ENCODE measurements at places on chromosomes 7 and 10.

DNA sequence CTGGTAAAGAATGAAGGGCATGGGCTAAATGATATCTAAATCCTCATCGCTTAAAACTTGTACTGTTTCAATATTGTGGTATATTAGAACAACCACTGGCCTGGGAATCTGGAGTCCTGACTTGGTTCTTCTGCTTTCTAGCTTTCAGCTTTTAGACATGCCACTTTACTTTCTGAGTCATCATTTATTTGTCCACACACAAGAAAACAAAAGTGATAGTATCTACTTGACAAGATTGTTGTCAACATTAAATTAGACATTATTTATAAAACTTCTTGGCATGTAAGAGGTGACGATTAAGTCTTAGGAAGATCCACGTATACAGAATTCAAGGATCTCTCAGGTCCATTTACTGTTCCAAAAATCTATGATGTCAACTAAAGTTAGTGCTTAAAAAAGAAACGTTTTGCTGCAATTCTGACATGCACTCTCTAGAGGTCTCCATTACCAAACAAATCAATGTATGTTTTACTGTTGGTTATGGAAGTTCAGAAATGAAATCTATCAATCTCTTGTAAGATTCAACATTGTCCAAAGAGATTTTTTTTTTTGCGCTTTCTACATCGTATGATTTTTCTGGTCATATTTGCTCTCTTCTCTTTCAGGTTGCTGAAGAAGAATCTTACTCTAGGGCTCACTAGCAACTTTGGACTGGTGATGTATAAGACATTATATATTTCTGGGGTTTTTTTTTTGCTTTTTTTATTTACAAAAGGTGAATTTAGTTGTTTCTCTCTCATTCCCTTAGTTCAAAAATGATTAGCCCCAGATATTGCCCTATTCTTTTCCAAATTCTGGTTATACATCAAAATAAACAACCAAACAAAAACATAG lies 53.6 kb upstream of the DYNC1I1 start:
- DNase-seq: no peak

GRCh38 chr7:44959433-44959951 lies 19.3 kb downstream of the MYO1G start:
- DNase-seq: peak; percentile 76

DNA sequence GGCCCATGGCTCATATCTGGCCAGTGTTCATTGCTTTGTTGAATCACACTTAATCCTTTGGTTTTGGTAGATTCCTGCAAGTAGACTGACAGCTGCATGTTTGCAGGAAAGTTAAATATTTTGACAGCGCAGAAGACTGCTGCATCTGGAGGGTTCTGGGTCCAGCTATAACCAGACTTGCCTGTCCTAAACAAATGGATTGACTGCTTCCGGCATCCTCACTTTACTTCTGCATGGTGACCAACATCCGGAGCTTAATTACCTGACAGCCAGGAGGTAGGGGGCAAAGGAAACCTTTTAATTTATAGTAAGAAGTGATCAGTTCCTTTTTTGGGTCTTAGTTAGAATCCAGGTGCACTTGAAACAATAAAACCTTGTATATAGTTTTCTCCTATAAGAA lies 263.3 kb downstream of the SNX10 start:
- DNase-seq: no peak

DNA sequence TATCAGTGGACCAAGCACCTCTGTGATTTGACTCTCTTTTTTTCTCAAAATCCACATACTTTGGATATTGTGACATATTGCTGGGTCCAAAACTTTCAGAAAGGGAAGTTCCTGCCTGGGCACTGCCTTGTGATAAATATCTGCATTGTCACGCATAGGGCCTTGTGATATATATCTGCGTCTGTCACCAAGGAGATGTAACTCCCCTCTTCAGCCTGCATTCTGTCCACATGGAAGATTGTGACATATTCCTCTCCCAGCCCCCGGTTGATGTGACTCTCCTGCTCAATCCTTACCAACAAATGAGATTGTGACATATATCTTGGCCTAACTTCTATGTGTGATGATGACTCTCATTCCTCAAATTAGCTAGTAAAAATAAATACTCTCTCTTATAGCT lies 25.4 kb upstream of the ZNF107 start:
- DNase-seq: no peak

DNA sequence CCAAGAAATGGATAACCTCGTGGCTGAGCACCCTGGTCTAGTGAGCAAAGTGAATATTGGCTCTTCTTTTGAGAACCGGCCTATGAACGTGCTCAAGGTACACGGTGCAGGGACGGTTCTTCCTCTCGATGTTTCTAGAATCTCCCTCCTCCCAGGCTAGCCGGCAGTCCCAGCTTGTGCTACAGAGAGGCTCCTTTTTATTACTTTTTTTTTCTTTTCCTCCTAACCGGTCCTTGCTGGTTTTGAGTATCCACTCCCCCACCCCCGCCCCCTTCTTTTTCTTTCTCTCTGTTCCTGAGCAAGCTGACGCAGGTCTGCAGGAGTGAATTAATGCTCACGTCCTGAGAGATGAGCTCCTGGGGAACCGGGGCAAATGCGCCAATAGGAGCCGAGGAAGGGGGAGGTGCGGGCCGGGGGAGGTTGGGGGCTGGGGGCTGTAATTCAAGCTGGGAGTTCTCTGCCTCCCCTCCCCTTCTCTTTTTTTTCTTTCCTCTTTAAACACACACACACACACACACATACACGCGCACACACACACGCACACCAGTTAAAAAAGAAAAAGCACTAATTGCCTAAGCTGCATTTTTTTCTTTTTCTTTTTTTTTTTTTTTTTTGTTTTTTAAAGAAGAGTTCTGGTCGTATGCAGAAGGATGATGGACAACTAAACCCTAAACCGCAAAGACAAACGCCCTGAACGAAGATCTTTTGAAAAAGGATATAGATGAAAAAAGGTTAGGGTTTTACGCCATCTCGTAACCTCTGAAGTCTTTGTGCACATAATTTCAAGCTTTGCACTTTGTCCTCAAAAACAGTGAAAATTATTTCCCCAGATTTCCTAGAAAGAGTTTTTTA lies 6.6 kb downstream of the CPA2 start:
- no peak for DNase-seq

DNA sequence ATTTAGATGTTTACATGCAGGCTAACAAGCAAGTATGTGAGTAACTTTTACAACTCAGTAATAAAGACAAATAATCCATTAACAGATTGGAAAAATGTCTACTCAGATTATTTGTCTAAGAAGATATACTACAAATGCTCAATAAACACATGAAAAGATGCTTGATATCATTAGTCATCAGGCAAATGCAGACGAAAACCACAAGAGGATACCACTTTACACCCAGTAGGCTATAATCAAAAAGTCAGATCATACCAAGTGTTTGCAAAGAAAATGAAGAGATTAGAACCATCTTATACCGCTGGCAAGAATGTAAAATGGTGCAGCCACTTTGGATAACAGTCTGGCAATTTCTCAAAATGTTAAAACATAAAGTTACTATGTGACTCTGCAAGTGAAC lies 84.1 kb downstream of the MALSU1 start:
- no peak for DNase-seq

DNA sequence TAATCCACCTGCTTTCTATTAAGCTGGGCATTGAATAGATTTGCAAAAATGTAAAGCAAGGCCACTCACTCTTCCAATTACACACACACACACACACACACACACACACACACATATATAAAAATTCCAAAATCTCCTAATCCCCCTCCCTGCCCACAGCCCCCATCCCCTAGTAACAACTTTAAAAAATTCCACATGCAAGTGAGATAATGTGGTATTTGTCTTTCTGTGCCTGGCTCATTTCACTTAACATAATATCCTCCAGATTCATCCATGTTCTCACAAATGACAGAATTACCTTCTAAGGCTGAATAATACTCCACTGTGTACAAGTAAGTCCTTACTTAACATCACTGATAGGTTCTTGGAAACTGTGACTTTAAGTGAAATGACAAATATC lies 24.2 kb downstream of the SH2D4B start:
- DNase-seq: no peak

DNA sequence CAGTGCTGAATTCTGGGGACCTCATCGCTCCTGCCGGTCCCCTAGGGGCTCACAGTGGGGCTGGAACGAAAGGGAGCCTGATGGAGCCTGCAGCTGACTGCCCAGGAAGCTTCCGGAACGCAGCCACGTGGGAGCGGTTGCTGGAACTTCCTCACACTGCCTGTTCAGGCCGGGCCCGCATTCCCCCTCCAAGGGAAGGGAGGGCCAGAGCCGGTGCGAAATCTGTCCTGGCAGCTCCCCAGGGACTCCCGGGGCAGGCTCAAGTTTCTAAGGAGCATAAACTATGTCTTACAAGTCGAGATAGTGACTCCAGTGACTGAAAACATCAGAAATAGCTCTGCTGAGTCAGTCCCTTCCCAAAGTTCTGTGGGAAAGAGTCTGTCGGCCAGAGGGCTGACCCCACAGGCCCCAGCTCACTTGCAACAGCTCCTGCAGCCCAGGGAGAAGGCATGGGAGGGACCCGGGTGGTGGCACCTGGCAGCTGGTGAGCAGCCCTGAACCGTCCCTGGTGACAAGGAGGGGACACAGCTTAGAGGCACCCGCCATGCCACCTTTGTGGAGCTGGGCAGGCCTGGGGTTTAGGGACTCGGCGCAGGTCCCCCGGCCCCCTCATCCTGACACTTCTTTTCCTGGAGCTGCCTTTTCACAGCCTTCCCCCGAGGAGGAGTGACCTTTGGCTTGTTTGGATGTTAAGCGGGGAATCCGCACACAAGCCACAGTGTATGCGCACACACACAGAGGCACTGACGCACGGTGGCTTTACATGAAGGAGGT lies 47.6 kb downstream of the PDGFA start:
- no peak for DNase-seq

DNA sequence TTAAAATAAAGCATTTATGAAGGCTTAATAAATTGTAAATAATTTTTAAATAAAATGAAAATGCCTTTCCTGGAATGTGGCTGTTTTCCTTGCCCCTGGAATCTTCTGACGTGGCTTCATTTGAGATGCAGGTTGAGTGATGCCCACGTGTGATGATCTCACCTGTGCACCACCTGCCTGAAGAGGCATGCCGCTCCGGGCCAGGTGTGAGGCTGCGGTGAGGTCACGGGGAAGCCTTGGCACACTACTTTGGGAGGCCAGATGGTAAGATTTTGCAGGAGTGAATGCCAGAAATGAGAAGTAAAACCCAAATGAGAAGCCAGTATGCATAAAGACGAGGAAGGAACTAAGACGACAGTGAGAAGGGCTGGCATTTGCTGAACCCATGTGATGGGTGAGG lies 36.2 kb downstream of the GOT1 start:
- no peak for DNase-seq

DNA sequence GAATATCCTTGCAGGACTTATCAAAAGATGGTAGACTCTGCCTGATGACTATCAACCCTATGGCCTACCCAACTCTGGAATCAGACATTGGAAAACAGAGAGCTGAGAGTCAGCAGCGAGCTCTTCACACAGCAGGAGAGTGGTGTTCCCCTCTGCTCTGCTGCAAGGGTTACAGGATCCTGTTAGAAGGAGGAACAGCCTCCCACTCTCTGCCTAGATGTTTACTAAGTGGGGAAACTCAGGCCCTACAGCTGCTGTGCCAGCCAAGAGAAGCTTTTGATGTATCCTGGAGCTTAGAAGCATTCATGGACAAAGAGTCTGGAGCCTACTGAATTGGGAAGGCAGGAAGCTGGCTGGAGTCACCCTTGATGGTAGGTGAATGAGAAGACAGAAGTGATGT lies 104.6 kb downstream of the ABLIM1 start:
- DNase-seq: no peak

GRCh38 chr7:150829426-150829825 lies 22.9 kb upstream of the AOC1 start:
- DNase-seq: no peak

DNA sequence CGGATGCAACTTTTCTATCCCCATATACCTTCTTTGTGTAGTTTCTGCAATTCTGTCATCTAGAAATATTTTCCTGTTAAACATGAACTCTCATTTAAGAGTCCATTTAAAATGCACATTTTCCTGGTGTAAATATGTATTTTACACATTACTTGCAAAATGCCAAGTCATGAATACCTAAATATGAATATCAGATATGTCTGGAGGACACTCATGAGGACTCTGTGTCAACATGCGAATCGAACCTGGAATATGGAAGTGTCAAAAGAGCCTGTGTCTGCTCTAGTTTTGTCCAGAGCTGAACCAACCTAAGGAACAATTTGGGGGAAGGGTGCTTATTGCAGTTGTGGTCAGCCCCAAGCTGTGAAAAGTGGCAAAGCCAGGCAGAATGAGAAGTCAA lies 163.7 kb upstream of the CELF2 start:
- no peak for DNase-seq

GRCh38 chr7:2432910-2433712 lies 29.7 kb downstream of the CHST12 start:
- DNase-seq: no peak

GRCh38 chr10:12180221-12180974 lies 15.3 kb downstream of the NUDT5 start:
- DNase-seq: no peak

DNA sequence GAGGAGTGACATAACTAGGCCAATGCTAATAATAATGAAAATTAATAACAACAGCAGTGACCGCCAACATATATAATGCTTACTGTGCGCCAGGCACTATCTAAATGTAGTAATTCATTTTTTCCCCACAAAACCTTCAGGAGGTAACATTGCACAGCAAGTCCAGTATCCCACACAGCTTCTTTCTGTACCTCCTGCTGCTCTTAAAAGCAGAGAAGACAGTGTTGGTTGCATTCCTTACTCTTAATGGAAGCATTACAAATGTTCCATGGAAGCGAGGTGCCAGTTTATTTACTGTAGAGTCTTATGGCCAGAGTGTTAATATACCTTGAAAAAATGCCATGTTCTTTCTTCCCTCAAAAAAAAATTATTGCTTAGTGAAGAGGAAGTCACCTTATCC lies 168.2 kb downstream of the LRRC4 start:
- no peak for DNase-seq

DNA sequence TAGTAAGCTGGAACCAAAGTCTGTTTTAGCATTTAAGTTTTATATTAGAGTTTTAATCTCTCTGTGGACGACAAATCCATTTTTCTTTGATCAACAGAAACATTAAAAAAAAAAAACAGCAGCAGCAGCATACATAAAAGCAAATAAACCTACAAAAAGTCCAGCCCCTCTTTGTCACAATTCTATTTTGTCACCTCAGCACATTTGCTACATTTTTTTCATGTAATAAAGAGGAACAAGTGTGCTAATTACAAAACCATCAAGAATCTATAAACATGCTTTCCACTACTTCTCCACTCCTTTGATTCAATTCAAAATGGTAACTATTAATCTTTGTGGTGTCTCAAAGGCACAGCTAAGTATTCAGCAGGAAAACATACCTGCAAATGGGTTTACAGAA lies 259.8 kb upstream of the GNAI1 start:
- DNase-seq: no peak

DNA sequence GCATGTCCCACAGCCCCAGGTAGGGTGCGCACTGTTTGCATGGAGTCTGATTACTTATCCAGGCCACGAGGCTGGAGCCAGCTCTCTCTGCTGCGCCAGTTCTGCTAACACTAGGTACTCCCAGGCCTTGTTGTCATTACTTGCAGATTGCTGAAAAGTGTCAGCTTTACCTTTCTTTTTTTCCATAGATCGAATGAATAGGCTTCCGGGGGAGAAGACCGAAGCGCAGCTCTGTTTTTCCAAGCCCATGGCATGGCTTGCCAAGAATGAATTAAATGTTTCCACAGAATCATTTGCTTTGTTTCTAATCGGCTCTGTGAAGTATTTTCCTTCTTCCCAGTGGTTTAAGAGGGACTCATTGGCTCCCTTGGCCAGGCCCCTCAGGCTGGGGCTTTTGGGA lies 285.8 kb downstream of the BMPER start:
- DNase-seq: no peak

Measured in T-helper 2 cell (primary cell).